ENCODE measurements at places on chromosomes 7 and 10. TPM values are rescaled to one million over a fixed set of nuclear protein-coding genes. Genes with fewer than 3 reads are reported as not detected.

The PRF1 gene
- total RNA-seq, result 0.14 TPM

The CCDC126 gene
- total RNA-seq, result 10.1 TPM

The SPAM1 gene
- not detected for total RNA-seq

The MRLN gene
- total RNA-seq, result not detected

The PBLD gene
- total RNA-seq, result 5.7 TPM

The ANKRD30A gene
- total RNA-seq, result not detected

The COL17A1 gene
- total RNA-seq, result 2.6 TPM

The AGR3 gene
- total RNA-seq, result not detected

The ATG9B gene
- total RNA-seq, result 1.8 TPM

The OPALIN gene
- not detected for total RNA-seq

The THNSL1 gene
- total RNA-seq, result 3.1 TPM

GRCh38 chr10:84762754-84763394 lies 434.5 kb downstream of the CCSER2 start:
- no peaks in the 10 kb centered on the region for H3K27me3 ChIP-seq
- H3K27ac ChIP-seq, result no peak overlapping the region
- no peak overlapping the region for H3K4me3 ChIP-seq
- no peaks in the 10 kb centered on the region for H3K4me1 ChIP-seq

DNA sequence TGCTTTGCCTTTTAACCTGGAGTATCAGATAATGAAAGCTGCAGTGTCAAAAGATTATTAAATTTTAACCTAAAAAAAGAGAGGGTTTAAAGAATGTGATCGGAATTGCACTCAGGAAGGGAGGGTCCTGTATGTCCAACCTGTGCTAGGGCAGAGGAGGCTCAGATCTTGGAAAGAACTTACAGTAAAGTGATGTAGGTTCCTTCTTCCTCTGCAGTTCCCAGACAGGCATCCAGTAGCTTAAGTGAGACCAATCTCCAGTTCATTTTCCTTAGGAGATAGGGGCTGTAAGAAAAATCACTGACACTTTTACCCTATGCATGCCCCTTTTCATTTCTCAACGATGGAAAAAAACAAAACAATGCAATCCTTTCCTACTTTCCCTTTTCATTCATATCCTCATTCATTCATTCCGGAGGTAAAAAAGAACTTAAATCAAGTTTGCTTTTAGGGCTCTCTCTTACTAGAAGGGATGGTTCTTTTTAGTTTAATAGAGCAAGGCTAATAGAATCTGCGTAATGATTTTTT lies 28.3 kb downstream of the EXOC6 start:
- DNase-seq, result no peak
- H3K27ac ChIP-seq, result no peak overlapping the region
- H3K4me1 ChIP-seq, result no peaks in the 10 kb centered on the region
- no peak overlapping the region for H3K4me3 ChIP-seq
- H3K36me3 ChIP-seq, result no peaks in the 10 kb centered on the region
- H3K27me3 ChIP-seq, result no peaks in the 10 kb centered on the region

DNA sequence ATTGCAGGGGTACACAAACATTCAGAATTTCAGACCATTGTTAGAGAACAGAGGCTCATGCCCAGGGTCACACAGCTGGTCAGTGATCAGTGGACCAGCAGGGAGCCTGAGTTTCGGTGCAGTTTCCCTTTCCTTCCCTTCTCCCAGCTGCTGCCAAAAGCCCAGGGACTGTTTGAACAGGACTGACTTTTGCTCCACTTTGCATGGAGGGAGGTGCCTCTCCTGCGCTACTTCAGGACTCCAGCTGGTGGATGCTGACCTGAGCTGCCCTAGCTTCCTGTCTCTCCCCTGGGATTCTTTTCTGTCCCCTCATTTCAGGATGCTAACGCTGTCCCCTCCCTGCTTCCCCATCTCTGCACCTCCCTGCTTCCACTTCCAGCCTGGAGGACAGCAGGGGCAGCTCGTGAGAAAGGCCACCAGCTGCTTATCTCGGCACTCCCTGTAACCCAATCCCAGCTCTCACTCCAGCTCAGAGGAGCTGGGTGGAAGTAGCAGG lies 14.5 kb downstream of the SH2D4B start:
- H3K27me3 ChIP-seq, result no peaks in the 10 kb centered on the region
- no peak for DNase-seq
- no peaks in the 10 kb centered on the region for H3K4me1 ChIP-seq
- H3K36me3 ChIP-seq, result no peaks in the 10 kb centered on the region

GRCh38 chr7:18667466-18667865 lies 171.9 kb downstream of the HDAC9 start:
- no peaks in the 10 kb centered on the region for H3K36me3 ChIP-seq
- no peak overlapping the region for H3K4me3 ChIP-seq
- H3K4me1 ChIP-seq, result peaks cover 5% of the 10 kb centered on the region
- no peaks in the 10 kb centered on the region for H3K27me3 ChIP-seq
- peak; percentile 69 for DNase-seq

DNA sequence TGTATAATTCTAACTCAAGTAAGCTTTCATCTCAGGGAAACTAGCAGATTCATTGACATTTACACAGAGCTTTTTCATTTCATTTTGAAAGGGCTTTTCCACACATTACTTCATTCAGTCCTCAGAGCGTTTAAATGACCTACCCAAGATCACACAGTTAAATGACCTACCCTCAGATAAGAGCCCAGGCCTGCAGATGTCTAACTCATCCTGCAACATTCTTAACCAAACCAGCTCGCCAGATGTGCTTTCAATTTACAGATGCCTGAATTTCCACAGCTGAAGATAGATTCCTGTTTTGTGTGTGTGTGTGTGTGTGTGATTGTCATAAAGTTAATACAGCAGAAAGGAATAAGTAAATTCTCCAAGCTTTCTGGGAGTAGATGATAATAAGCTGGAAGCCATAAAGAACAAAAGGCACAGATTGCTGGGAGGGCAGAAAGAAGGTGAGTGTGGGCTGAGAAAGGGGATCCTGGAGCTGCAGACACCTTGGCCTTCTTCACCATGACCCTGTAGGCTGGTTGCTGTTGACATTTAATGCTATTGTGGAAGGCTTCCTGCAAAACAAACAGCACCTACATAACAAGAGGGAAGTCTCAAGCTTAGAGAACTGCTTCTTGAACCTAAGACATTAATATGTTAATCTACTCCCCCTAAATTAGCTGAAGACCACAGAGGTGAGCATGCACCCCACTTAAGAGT lies 489.7 kb upstream of the CELF2 start:
- no peak overlapping the region for H3K27ac ChIP-seq
- H3K4me3 ChIP-seq, result no peak overlapping the region
- H3K4me1 ChIP-seq, result no peaks in the 10 kb centered on the region
- no peaks in the 10 kb centered on the region for H3K36me3 ChIP-seq
- DNase-seq, result no peak

- no peaks in the 10 kb centered on the region for H3K4me1 ChIP-seq
- no peak for DNase-seq
- no peaks in the 10 kb centered on the region for H3K27me3 ChIP-seq
- H3K36me3 ChIP-seq, result no peaks in the 10 kb centered on the region
- H3K27ac ChIP-seq, result no peak overlapping the region
These were observed 518.1 kb upstream of the AKR1E2 start for GRCh38 chr10:4307910-4308309.

GRCh38 chr7:22550514-22551030 lies 50.6 kb upstream of the STEAP1B start:
- no peak overlapping the region for H3K27ac ChIP-seq
- H3K4me1 ChIP-seq, result peaks cover 5% of the 10 kb centered on the region
- no peak overlapping the region for H3K4me3 ChIP-seq
- DNase-seq, result no peak
- peaks cover 3% of the 10 kb centered on the region for H3K27me3 ChIP-seq

GRCh38 chr7:37047260-37047659 lies 323.0 kb upstream of the AOAH start:
- no peaks in the 10 kb centered on the region for H3K36me3 ChIP-seq
- no peak overlapping the region for H3K4me3 ChIP-seq
- no peaks in the 10 kb centered on the region for H3K4me1 ChIP-seq
- no peaks in the 10 kb centered on the region for H3K27me3 ChIP-seq

- no peaks in the 10 kb centered on the region for H3K27me3 ChIP-seq
- H3K4me1 ChIP-seq, result no peaks in the 10 kb centered on the region
- H3K4me3 ChIP-seq, result no peak overlapping the region
- H3K36me3 ChIP-seq, result no peaks in the 10 kb centered on the region
- no peak for DNase-seq
- no peak overlapping the region for H3K27ac ChIP-seq
These were observed 63.7 kb upstream of the AOAH start for GRCh38 chr7:36787933-36788378.

GRCh38 chr10:7626283-7626682 lies 40.5 kb downstream of the ITIH5 start:
- no peaks in the 10 kb centered on the region for H3K4me1 ChIP-seq
- no peak overlapping the region for H3K27ac ChIP-seq
- no peaks in the 10 kb centered on the region for H3K27me3 ChIP-seq

GRCh38 chr10:79984851-79985250 lies 35.9 kb upstream of the SFTPD start:
- H3K27ac ChIP-seq, result no peak overlapping the region
- no peaks in the 10 kb centered on the region for H3K36me3 ChIP-seq
- H3K27me3 ChIP-seq, result peaks cover 32% of the 10 kb centered on the region
- H3K4me3 ChIP-seq, result no peak overlapping the region
- DNase-seq, result no peak
- no peaks in the 10 kb centered on the region for H3K4me1 ChIP-seq

GRCh38 chr7:12747687-12748306 lies 60.4 kb downstream of the ARL4A start:
- DNase-seq, result no peak
- no peaks in the 10 kb centered on the region for H3K36me3 ChIP-seq
- H3K4me3 ChIP-seq, result no peak overlapping the region
- no peak overlapping the region for H3K27ac ChIP-seq

- no peaks in the 10 kb centered on the region for H3K27me3 ChIP-seq
- no peaks in the 10 kb centered on the region for H3K36me3 ChIP-seq
- DNase-seq, result no peak
- H3K4me3 ChIP-seq, result no peak overlapping the region
These were observed 355.6 kb downstream of the SH2D4B start for GRCh38 chr10:80893256-80893655.

- no peak overlapping the region for H3K27ac ChIP-seq
- no peaks in the 10 kb centered on the region for H3K27me3 ChIP-seq
- DNase-seq, result no peak
- H3K36me3 ChIP-seq, result no peaks in the 10 kb centered on the region
These were observed 684.0 kb upstream of the FOXK1 start for GRCh38 chr7:3998060-3998459.

- H3K27ac ChIP-seq, result no peak overlapping the region
- DNase-seq, result no peak
- no peaks in the 10 kb centered on the region for H3K27me3 ChIP-seq
- H3K36me3 ChIP-seq, result no peaks in the 10 kb centered on the region
These were observed 28.1 kb downstream of the ENO4 start for GRCh38 chr10:116877391-116877790.

- H3K4me3 ChIP-seq, result no peak overlapping the region
- no peaks in the 10 kb centered on the region for H3K27me3 ChIP-seq
- H3K27ac ChIP-seq, result no peak overlapping the region
- H3K4me1 ChIP-seq, result peaks cover 18% of the 10 kb centered on the region
- DNase-seq, result no peak
These were observed 22.7 kb downstream of the MRC1 start for GRCh38 chr10:17831896-17832295.

DNA sequence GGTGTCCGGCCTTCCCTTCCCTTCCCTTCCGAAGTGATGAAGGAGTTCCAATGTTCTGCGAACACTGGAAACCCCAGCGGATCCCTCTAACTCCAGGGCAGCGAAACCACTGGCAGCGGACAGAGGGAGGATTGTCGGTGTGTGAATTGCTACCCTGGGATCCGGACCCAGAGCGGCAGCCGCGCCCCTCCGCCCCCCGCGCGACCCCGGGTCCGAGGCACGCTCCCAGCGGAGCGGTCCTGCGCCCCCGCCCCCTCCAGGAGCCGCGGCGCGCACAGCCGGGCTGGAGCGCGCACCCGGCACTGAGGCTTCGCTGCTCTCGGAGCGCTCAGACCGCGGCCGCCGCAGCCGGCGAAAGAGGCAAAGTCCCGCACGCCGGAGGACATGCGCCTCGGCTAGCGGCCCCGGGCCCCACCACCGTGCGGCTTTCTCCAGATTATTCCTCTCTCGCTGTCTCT lies at the start of gene PTPRZ1:
Gene PTPRZ1, plus strand, starts transcription at position 331 of the 458 bp plus-strand sequence. CDS start 339 bp downstream, outside the sequence.
- peaks cover 7% of the 10 kb centered on the region for H3K4me1 ChIP-seq
- H3K4me3 ChIP-seq, result peak within 1 kb of the TSS; percentile 77
- H3K27ac ChIP-seq, result no peak within 1 kb of the TSS
- H3K27me3 ChIP-seq, result peaks cover 15% of the 10 kb centered on the region

- H3K27me3 ChIP-seq, result no peaks in the 10 kb centered on the region
- H3K27ac ChIP-seq, result no peak overlapping the region
- H3K36me3 ChIP-seq, result no peaks in the 10 kb centered on the region
- H3K4me1 ChIP-seq, result no peaks in the 10 kb centered on the region
- no peak for DNase-seq
- no peak overlapping the region for H3K4me3 ChIP-seq
These were observed 226.9 kb downstream of the ABCA13 start for GRCh38 chr7:48398191-48398590.

- H3K4me1 ChIP-seq, result peaks cover 9% of the 10 kb centered on the region
- H3K27ac ChIP-seq, result no peak overlapping the region
- no peak for DNase-seq
- H3K27me3 ChIP-seq, result no peaks in the 10 kb centered on the region
These were observed 30.6 kb downstream of the RBM17 start for GRCh38 chr10:6119423-6119822.

Data from astrocyte (in vitro differentiated cells and primary cell).